ENCODE measurements at places on chromosomes 1 and 21.

GRCh38 chr1:203473781-203474305 is 1.8 kb upstream of the PRELP start:
- no peak for DNase-seq

DNA sequence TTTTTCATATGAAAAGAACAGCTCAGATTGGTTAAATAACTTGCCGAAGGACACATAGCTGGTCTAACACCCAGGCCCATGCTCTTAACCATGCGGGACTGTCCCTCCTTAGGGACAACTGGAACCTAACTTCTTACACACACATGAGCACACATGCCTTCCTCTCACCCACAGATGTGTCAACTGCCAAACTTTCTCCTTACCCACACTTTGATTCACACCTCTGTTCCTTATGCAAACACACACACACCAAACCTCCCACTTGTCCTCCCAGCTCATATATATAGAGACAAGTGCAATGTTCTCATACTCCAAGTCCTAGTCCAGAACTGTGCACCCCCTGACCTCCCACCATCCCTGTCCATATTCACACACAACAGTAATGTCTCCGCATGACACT is 4.3 kb downstream of the RAB25 start:
- no peak for DNase-seq

DNA sequence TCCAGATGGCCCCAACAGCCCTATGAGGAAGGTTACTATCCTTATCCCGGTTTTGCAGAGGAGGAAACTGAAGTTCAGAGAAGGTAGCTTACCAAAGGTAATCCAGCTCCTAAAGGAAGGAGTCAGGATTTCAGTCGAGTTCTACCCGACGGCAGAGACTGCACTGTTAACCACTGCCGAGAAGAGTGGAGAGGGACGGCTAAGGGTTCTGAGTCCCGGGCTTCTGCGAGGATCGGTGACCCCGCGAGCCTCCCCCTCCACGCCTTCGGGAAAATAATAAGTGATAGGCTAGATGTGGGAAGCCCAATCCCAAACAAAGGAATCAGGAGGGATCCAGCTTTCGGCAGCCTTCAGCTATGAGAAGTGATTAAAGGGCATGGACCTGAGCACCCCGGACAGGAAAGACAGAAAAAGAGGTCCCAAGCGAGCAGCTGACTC is 587 bp downstream of the TMEM53 start:
- DNase-seq, result no peak

GRCh38 chr1:220808345-220809186 is 21.9 kb downstream of the MTARC1 start:
- no peak for DNase-seq

DNA sequence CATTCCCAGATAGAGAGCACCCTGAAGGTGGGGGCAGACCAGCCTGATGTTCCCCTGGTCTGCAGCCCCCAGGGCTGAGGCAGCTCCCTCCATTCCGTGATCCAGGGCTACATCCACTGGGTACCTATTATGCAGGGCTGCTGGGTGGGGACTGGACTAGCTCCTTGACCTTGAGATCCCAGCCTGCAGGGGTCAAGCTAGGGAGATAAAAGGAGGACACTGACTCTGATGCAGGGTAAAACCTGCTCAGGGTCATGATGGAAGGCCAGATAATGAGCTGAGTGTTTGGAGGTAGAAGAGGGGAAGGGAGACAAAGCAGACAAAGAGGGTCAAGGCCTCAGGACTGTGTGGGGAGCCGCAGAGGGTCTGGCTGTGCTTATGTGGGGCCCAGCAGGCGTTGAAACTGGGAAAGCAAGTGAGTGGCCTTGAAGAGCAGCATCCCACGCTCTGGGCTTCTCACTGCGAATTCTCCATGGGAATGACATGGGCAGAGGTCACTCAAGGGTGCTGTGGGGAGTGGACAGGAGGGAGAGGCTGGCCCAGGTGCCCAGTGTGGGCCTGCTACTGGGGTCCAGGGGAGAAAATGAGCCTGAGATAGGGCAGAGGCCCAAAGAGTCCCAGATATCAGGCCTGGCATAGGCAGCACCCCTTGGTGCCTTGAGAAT is 9.7 kb downstream of the FOXO6 start:
- DNase-seq, result no peak

- no peak for DNase-seq
Observed at GRCh38 chr1:185152187-185152767, 4.5 kb downstream of the TRMT1L start.

- DNase-seq, result no peak
Observed at GRCh38 chr1:169186106-169186505, 79.6 kb downstream of the ATP1B1 start.

GRCh38 chr1:13617108-13617507 is 33.5 kb downstream of the PDPN start:
- no peak for DNase-seq

DNA sequence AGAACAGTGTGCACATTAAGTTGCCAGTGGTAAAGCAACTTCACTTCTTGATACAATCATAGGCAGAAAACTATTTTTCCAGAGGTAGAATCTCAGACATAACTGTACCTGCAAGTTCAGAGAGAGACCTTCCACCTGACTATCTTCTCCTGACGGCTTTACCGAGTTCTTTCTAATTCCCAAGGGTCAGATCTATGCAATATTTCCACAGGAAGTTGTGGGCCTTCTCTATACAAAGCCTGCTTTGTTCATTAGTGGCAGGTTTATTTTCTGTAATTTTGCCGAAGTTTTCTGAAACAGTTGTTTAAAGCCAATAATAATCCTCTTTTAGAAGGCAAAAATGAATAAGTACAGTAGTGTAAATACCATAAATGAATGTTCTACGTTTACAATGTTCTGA is 58.2 kb upstream of the RCC1 start:
- DNase-seq, result no peak

GRCh38 chr1:11174261-11174942 is 14.8 kb upstream of the ANGPTL7 start:
- DNase-seq, result no peak

Measured in GM20000 (cell line).